Central memory CD8-positive, alpha-beta T cell (primary cell): ENCODE measurements at places on chromosomes 13 and 19.

DNA sequence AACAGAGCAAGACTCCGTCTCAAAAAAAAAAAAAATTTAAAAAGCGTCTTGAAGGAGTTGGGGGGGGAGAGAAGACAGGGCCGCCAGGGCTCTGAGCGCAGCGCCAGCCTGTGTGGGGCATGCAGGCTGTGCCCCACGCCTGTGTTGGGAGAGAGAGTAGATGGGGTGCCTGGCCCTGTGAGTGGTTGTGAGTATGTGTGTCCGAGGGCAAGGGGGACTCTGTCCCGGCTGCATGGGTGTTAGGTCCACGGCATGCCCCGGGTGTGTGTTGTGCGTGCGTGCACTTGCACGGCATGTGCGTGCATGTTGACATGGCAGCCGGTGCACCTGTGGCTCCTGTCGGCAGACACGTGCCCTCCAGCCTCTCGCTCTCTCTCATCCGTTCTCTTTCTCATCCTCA, 3.4 kb downstream of the MAP2K7 start:
- no peak for DNase-seq

DNA sequence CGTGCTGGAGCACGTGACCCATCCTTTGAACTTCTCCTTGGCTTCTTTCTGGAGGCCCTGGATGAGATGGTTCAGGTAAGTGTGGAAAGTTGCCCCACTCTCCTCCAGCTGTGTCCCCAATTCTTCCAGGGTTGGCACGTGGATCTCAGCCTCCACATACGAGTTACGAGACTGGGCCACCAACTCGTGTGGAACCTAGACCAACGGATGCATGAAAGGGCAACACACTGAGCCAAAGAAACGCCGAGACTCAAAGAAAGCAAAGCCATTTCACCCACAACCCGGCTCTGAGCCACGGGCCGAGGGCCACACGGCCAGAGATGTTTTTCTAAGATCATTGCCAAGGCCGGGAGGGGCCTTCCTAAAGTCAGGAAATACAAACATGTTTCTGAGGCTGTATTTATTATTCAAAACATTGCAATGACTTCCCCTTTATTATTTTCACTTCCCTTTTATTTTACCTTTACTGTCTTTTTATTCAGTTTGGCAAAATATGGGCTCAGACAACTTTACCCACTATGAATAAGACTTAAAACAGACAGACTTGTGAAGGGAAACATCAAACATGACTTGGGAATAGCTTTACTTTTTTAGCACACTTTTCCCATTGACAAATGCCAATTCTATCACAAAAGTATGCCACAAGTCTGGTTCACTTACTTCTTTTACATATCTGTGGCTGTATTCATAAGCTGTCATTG, 94.6 kb downstream of the KL start:
- no peak for DNase-seq

- no peak for DNase-seq
Observed at GRCh38 chr13:98537740-98538139, 39.2 kb downstream of the STK24 start.

GRCh38 chr19:30878495-30878894, 470.7 kb downstream of the TSHZ3 start:
- DNase-seq = no peak

GRCh38 chr19:55272142-55272541, 7.8 kb downstream of the HSPBP1 start:
- no peak for DNase-seq

GRCh38 chr19:14563590-14563926, 8.3 kb downstream of the NDUFB7 start:
- DNase-seq = no peak

DNA sequence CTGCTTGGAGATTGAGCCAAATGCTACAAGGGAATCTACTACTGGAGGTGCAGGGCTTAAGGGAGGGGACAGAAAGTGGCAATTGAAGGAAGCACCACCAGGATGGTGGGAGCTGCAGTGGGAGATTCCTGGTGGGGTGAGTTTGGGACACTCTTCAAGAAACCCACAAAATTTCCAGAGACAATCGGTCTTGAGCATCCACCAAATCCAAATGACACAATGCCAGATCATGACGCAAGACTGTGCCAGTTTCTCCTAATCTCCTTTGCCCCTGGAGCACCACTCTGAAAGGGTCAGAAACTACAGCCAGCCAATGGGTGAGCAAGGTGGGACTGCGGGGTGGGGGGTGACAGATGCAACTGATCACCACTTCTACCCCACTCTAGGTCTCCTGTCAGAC, 78.7 kb downstream of the LRRC63 start:
- DNase-seq = no peak

- no peak for DNase-seq
Observed at GRCh38 chr19:46766569-46767317, 20.5 kb upstream of the STRN4 start.

- DNase-seq = no peak
Observed at GRCh38 chr13:98978280-98978679, 416 bp upstream of the DOCK9 start.

- DNase-seq = no peak
Observed at GRCh38 chr13:29159871-29160270, 339.7 kb downstream of the MTUS2 start.

GRCh38 chr19:10258080-10258710, 6.2 kb downstream of the MRPL4 start:
- DNase-seq = no peak

GRCh38 chr13:48448285-48448958, 35.5 kb upstream of the LPAR6 start:
- DNase-seq = no peak

GRCh38 chr19:2827840-2828489, 8.3 kb downstream of the ZNF554 start:
- no peak for DNase-seq
